HFFc6 (cell line): ENCODE measurements at places on chromosomes 1 and 21.

- no peak overlapping the region; the same call in 1 of the 2 replicates for H3K27ac ChIP-seq
- H3K27me3 ChIP-seq, result peaks cover 2% of the 10 kb centered on the region; the same call in 1 of the 2 replicates
- H3K4me3 ChIP-seq, result no peak overlapping the region
- no peak for DNase-seq
- peaks cover 36% of the 10 kb centered on the region for H3K4me1 ChIP-seq
- peaks cover 19% of the 10 kb centered on the region for H3K36me3 ChIP-seq
Measured at GRCh38 chr1:22117238-22117637, 25.7 kb downstream of the WNT4 start.

- H3K36me3 ChIP-seq, result no peaks in the 10 kb centered on the region
- H3K27ac ChIP-seq, result no peak overlapping the region
- H3K4me3 ChIP-seq, result no peak overlapping the region
- no peak for DNase-seq
- H3K4me1 ChIP-seq, result no peaks in the 10 kb centered on the region
Measured at GRCh38 chr1:5525597-5526384, 466.4 kb downstream of the NPHP4 start.

- H3K27ac ChIP-seq, result no peak overlapping the region
- peaks cover 53% of the 10 kb centered on the region for H3K27me3 ChIP-seq
- DNase-seq, result no peak
- no peaks in the 10 kb centered on the region for H3K36me3 ChIP-seq
- H3K4me3 ChIP-seq, result no peak overlapping the region
Measured at GRCh38 chr1:154813846-154814505, 56.1 kb downstream of the KCNN3 start.

DNA sequence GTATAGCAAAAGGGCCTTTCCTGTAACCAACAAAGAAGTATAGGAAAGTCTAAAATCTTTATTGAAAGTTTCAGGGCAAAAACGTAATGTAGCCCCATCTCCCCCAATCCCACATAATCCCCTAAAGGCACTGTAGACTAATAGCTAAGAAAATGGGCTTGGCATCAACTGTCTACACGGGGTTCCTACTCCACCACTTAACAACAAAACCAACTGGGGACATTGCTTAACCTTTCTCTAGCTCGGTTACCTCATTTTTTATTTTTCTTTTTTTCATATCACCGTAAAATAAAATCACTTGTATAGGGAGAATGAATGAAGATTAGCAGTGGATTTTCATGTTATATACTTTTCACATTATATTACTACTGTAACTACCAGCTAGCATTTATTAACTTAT is 12.3 kb downstream of the MACF1 start:
- peak overlapping the region; percentile 88 for H3K27ac ChIP-seq
- peaks cover 10% of the 10 kb centered on the region; the same call in 1 of the 2 replicates for H3K36me3 ChIP-seq
- H3K4me1 ChIP-seq, result peaks cover 71% of the 10 kb centered on the region
- H3K4me3 ChIP-seq, result no peak overlapping the region
- H3K27me3 ChIP-seq, result no peaks in the 10 kb centered on the region; the same call in 1 of the 2 replicates

DNA sequence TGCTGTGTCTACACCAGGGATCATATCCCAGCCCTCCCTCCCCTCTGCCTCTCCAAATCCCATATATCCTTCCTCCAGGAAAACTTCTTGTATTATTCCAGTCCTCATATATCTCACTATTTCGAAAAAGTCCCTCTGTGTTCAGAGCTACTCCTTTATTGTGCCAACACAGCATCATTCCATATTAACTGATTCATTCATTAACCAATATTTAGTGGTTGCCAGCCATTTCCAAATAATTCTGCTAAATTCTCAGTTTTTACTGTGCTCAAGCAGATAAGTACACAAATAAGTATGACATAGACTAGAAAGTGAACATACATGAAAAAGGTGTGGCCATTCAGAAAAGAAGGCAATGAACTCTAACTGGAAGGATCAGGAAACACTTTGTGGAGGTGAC is 241.6 kb upstream of the DUSP10 start:
- no peaks in the 10 kb centered on the region for H3K36me3 ChIP-seq
- no peak overlapping the region for H3K27ac ChIP-seq
- DNase-seq, result no peak

- no peak overlapping the region for H3K4me3 ChIP-seq
- H3K27me3 ChIP-seq, result no peaks in the 10 kb centered on the region; the same call in 1 of the 2 replicates
- no peaks in the 10 kb centered on the region for H3K4me1 ChIP-seq
- no peak for DNase-seq
- H3K36me3 ChIP-seq, result peaks cover 24% of the 10 kb centered on the region
Measured at GRCh38 chr21:33522297-33522952, 19.5 kb downstream of the GART start.

GRCh38 chr1:113307771-113308445 is 82.4 kb upstream of the MAGI3 start:
- H3K27ac ChIP-seq, result no peak overlapping the region
- H3K4me3 ChIP-seq, result no peak overlapping the region
- DNase-seq, result peak; percentile 9
- H3K36me3 ChIP-seq, result no peaks in the 10 kb centered on the region
- peaks cover 10% of the 10 kb centered on the region for H3K4me1 ChIP-seq
- H3K27me3 ChIP-seq, result peaks cover 10% of the 10 kb centered on the region

GRCh38 chr1:112457955-112458354 is 50.8 kb upstream of the WNT2B start:
- peak overlapping the region; percentile 58; the same call in 1 of the 2 replicates for H3K27ac ChIP-seq
- no peak for DNase-seq
- H3K36me3 ChIP-seq, result peaks cover 30% of the 10 kb centered on the region

GRCh38 chr1:67304023-67304422 is 3.6 kb upstream of the IL12RB2 start:
- peaks cover 31% of the 10 kb centered on the region for H3K27me3 ChIP-seq
- DNase-seq, result no peak
- no peak overlapping the region for H3K27ac ChIP-seq
- no peaks in the 10 kb centered on the region for H3K4me1 ChIP-seq
- no peaks in the 10 kb centered on the region for H3K36me3 ChIP-seq

DNA sequence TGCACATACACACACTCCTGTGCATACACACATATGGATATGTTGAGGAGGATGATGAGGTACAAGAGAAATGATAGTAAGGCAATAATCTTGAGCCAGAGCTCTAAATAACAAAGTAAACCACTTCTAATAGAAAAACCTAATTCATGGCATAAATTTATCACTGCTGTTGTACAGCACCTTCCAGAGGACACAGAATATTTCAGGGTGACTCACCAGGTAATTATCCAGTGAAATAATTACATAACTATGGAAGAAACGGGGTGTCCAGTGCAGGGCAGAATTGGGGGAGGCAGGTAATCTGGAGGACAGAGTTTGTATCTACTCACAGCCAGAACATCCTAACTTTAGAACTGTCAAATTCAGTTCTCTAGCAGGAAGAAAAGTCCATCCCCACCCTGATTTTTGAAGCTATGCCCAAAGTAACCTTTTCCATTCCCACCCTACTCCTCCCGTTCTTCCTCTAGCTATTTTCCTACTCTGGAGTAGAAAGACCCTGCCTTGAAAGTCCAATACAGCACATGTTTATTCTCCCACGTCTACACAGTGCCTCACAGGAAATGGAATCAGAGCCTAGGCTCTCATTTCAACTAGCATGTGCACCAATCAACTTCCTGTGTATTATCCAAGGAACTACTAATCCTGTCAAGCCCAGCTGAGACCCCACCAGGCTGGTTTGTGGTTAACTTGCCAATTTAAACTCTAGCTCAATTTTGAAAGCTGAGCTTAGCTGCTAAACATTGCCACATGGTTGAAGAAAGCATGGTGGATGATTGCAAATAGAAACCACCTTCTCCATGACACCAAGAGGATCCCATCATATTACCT is 96.6 kb downstream of the PTPN14 start:
- H3K4me1 ChIP-seq, result peaks cover 87% of the 10 kb centered on the region
- peak overlapping the region; percentile 54 for H3K4me3 ChIP-seq
- peaks cover 25% of the 10 kb centered on the region for H3K36me3 ChIP-seq
- H3K27ac ChIP-seq, result peak overlapping the region; percentile 84

DNA sequence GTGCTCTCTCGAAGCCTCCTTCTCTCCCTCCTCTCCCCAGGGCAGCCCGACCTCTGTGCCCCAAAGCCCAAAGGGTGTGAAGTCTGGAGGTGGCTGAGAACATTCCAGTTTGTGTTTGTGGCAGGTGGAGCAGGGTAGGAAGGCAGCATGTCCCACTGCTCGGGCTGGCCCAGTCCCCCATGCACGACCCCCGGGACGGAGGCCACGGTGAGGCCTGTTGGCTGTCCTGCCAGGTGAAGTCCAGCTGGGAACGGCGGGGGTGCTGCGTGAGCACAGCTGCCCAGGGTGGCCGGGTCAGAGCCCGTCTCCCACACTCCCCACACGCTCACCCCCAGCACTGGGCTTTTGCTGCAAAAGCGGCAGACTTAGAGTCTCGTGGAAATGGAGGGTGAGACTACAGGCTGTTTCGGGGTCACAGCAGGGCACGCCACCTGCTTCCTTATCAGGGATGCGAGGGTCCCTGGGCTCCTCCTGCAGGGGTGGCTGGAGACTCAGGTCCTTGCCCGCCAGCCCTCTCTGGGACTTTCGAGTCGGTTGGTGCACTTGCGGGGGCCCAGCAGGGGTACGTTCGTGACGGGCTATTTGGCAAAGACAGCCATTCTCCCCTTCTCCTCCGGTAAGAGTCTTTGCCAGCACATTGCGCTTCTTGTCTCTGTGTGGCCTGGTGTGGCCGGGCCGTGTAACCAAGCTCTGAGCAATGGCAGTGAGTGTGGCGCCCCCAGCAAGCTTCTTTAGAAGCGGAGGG is 40.3 kb downstream of the MORN1 start:
- H3K4me1 ChIP-seq, result 0 out of 2 replicates have a peak, but pooled peaks cover 6% of the 10 kb centered on the region
- no peak for DNase-seq
- H3K27ac ChIP-seq, result no peak overlapping the region
- no peaks in the 10 kb centered on the region for H3K36me3 ChIP-seq

DNA sequence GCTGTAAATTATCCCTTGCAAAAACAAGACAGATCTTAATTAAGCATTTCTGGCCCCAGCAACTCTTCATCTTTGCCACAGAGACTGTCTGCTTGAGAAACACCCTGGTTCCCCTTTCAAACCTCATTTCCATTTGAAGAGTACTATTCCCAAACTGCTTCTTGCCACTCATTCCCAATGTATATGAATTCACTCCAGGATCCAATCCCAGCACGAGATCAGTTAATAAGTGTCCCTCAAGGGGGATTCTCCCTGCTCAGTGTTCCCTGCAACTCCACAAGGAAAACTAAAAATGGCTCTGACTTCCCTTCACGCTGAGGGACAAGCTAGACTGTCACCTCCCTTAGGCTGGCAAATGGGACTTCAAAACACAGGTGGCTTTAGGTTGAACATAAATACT is 173.2 kb downstream of the SIPA1L2 start:
- no peak overlapping the region for H3K27ac ChIP-seq
- H3K36me3 ChIP-seq, result no peaks in the 10 kb centered on the region
- H3K27me3 ChIP-seq, result no peaks in the 10 kb centered on the region
- H3K4me1 ChIP-seq, result no peaks in the 10 kb centered on the region
- no peak for DNase-seq

DNA sequence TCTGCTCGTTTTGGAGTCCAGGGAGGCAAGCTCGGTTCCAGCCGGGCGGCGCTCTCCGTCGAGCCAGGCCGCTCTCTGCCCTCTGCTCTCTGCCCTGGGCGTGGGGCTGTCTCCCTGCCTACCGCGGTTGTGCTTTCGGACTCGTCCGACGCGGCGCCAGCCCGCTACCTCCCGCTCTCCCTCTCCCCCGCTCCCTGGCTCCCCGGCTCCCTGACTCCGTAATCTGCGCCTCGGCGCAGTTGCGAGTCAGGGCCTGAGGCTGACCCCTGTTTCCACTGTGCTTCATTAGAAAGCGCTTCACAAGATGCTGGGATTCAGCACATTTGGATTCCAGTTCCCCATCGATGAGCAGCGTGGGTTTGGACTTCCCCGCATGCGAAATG is 2.2 kb downstream of the SOX13 start:
- no peak for DNase-seq
- peaks cover 40% of the 10 kb centered on the region for H3K4me1 ChIP-seq
- no peak overlapping the region for H3K27ac ChIP-seq
- H3K36me3 ChIP-seq, result no peaks in the 10 kb centered on the region

- peak overlapping the region; percentile 89 for H3K4me3 ChIP-seq
- DNase-seq, result peak; percentile 22
Measured at GRCh38 chr1:89844241-89844807, 23.5 kb downstream of the LRRC8D start.

- peaks cover 16% of the 10 kb centered on the region for H3K4me1 ChIP-seq
- H3K36me3 ChIP-seq, result peaks cover 12% of the 10 kb centered on the region; the same call in 1 of the 2 replicates
- no peaks in the 10 kb centered on the region; the same call in 1 of the 2 replicates for H3K27me3 ChIP-seq
- H3K4me3 ChIP-seq, result no peak overlapping the region
- no peak overlapping the region for H3K27ac ChIP-seq
Measured at GRCh38 chr1:94929351-94930217, 2.7 kb upstream of the CNN3 start.
